ENCODE measurements at places on chromosomes 7 and 10.

GRCh38 chr7:128253701-128254100, 12.6 kb downstream of the LEP start:
- no peak for DNase-seq

DNA sequence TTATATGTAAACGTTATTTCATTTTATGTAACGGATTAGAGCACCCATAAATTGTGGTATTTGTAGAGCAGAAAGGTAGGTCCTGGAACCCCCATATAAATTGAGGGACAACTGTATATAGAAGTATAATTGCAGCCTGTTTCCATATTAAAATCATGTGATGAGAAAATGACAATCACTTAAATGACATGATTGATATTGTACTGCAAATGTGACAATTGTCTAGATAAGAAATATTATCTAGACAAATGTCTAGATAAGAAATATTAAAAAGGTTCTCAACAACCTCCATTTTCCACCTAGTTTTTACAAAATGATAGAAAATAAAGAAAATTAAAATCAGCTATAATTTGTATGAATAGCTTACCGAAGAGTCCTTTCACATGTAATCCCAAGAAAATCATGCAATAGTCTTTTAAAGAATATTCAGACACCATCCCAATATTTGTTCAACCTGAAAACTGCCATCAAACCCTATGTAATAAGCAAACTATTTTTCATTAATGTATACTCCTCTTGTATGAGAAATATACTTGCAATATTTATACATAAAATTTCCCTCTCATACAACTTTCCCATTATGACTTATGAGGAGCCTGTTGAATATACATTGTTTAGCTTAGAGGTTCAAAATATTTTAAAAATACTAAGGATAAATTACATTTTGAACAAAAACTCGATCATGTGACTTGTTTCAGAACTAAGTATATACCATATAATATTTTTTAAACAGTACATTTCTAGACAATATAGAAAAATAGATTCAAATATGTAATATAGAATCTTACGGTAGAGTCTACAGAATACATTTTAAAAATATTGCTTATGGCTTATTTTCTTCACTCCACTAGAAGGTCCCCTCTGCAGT, 153.2 kb downstream of the CRPPA start:
- DNase-seq, result no peak

DNA sequence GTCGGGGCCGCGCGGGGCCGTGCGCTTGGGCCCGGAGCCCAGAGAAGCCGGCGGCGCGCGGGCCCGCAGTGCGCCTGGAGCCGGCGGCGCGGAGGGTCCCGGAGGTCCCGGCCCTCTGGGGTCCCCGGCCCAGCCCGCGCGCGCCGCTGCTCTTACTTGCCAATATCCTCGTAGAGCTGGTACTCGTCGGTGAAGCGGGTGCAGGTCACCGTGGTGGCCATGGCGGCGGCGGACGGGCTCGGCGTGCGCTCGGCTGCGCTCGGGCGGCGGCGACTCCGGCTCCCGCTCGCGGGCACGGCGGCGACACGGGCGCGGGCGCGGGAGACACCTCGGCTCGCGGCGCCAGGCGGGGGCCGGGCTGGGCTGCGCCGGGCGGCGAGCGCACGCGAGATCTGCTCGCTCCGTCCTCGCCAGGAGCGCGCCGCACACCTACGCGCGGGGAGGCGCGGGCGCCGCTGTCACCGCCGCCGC, at the start of gene CAMK2B:
TSS of gene CAMK2B (minus strand) at position 394 of the 471 bp plus-strand sequence. CDS start at position 221, 173 bp downstream.
- no peak for DNase-seq

- DNase-seq, result peak; percentile 40
Observed at GRCh38 chr7:4692055-4692454, 10.0 kb downstream of the FOXK1 start.

- no peak for DNase-seq
Observed at GRCh38 chr10:133613699-133614098, 12.9 kb downstream of the FRG2B start.

GRCh38 chr7:153920897-153921296, 131.3 kb upstream of the DPP6 start:
- DNase-seq, result no peak

DNA sequence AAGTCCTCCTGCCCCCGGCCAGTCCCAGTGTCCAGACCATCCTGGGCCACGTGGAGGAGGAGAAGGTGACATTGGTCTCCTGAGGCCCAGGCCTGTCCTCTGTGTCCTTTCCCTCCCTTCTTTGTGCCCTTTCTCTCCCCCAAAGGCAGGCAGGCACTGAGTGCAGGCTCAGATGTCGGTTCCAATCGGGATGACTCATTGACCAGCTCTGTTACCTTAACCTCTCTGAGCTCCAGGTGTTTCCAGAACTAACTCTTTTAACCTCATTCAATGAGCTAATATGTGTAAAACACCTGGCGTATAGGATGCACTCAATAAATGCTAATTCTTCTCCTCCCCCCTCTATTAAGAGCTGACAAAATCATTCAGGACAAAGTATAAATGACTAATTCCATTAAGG, 25.7 kb downstream of the MACROH2A2 start:
- DNase-seq, result no peak

DNA sequence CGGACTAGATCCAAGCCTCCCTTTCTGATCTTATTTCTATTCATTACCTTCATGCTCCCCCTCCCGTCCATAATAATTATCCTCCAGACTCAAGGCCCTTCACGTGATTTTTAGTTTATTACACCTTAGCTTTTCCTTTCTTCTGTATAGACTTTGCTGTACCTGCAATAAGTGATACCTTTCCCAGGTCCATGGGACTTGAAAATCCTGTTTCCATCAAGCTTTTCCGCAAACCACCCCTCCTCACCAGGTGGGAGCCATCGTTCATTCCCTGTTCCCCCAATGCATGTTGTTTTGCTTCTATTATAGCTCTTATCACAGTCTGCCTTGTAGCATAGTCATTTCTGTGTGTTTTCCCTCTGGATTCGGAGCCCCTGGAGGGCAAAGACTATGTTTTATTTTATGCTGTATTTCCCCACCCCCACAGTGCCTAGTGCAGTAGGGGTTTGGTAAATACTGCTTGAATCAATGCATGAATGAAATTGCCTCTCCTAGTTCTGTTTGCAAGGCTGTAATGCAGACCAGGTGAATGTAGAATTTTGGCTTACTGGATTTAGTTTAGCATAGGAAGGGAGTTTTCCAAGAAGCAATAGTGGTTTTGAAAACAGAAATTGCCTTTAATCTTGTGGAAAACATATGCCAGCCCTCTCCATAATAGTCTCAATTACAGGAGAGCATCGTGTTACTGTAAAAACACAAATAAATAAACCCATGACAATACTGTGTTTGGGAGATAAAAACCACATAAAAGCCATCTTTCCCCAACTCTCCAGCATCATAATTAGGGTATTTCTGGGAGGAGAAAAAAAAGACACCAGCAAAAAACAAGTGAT, 213.4 kb downstream of the AUTS2 start:
- no peak for DNase-seq

DNA sequence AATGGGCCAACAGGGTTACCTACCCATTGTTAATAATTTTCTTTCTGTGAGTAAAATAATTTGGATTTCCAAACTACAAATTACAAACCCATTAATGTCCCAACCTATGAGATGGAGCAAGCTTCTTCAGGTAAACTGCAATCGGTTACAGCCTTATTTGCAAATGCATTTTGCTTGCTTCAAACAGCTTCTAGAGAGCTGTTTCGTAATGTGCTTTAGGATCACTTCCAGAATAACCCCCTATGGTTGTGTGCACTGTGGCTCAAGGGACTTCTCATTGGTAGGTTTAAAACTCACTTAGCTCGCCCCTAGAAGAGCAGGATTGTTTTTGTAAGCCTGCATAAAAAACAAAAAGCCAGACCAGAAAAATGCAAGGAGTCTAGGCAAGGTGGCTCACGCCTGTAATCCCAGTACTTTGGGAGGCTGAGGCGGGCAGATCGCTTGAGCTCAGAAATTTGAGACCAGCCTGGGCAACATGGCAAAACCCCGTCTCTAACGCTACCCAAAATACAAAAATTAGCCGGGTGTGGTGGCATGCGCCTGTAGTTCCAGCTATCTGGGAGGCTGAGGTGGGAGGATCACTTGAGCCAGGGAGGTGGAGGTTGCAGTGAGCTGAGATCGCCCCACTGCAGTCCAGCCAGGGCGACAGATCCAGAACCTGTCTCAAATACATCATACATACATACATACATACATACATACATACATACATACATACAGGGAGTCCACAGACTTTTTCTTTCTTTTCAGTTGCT, 3.3 kb upstream of the MAP3K8 start:
- no peak for DNase-seq

DNA sequence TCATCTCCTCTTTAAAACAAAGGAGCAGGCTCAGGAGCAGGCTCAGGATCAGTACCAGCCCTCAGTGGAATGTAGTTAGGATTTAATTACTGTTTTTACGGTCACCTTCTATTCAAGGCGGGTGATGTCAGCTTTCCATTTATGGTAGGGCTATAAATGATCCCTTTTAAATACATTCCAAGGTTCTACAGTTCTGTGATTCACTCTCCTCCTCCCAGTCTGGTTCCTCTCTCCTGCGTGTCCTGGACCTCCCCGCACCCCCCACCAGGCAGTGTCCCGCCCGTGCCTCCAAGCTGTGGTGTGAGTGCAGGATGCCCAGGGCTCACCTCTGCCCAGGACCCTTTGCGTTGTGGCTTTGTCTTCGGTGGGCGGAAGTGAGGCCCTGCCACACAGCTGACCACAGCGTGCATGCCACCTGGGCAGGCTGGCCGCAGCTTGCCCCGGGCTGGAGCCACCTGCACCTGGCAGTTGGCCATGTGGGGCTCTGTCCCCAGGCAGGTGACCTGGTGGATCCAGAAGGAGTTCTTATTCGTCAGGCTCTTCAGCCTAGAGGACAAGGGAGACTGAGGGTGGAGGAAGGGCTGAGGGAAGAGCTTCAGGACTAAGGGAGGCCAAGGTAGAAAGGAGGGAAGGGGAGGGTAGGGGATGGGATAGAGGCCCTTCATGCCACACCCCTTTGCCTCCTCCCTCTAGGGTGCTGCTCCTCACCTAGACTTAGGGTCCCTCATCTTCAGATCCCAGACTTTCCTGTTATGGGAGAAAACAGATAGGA, 9.1 kb downstream of the LOXL4 start:
- DNase-seq, result peak; percentile 37

DNA sequence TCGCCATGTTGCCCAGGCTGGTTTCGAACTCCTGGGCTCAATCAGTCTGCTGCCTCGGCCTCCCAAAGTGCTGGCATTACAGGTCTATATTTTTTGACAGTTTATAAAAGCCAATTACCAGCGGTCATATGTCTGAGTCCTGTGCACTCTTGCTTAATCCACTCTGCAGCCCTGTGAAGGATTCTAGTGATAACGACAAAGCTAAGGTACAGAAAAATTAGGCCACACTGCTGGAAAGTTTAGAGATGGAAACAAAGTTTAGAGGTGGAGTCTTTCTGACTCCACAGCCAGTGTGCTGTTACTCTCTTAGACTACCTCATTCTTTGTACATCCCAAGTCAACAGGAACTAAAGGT, 707 bp downstream of the PTER start:
- DNase-seq, result no peak

DNA sequence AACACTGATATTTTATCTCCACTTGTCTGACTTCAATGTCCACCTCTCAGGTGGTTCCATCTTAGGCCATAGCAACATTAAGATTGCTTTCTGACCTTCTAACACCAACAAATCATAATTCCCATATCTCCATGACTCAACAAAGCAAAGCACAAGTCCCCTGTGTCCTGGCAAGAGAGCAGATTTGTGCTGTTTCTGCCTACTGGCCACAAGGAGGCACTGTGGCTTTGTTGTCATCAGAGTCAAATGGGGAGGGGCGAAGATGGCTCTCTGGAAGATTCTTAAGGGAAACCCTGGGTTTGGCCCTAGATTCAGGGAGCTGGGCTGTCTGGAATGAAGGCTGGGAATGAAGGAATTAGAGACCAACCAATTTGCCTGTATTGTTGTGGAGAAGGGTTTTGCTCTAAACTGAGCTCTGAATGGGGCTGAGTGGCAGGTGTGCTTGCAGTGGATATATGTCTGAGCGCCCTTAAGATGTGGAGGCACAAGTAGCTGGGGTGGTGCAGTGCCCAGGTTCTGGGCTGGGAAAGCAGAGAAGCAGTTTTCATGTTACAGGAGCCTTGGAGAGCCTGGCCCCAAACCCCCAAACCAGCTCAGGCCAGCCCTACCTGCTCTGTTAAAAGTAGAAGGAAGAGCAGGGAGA, 154.8 kb upstream of the PRSS58 start:
- peak; percentile 69 for DNase-seq

DNA sequence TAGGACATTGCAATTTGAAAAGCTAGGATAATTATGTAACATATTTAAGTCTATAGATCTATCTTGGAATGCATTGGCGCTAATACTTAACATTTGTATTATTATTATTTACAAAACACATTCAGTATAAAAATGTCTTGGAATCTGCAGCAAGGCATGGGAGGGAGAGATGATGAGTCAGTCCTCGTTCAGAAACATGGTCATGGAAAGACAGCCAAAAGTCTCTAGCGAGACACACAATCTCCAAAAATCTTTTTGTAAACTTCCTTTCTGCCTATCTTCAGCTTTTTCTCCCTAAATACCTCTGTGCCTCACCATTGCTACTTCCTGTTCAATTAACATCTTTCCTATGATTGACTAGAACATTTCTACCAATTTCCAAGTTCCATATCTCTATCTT, 188.4 kb upstream of the CACNA2D1 start:
- peak; percentile 29 for DNase-seq

- peak; percentile 66 for DNase-seq
Observed at GRCh38 chr7:104982308-104983075, 31.5 kb upstream of the KMT2E start.

DNA sequence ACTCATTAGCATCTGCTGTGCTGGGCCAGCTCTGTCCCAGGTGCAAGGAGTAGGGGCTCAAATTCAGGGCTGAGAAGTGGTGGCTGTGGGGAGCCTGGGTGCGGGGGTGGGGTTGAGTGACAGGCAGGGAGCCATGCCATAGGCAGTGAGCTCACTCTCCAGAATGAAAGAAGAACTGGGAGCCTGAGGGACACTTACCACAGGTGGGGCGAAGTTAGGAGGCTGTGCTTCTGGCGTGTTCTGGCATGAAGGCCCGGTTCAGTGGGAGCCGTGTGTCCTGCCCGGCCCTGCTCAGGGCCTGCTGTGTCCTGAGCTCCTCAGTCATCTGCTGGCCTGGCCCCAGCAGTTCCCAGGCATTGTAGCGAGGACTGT, 62.5 kb downstream of the MKI67 start:
- DNase-seq, result no peak

DNA sequence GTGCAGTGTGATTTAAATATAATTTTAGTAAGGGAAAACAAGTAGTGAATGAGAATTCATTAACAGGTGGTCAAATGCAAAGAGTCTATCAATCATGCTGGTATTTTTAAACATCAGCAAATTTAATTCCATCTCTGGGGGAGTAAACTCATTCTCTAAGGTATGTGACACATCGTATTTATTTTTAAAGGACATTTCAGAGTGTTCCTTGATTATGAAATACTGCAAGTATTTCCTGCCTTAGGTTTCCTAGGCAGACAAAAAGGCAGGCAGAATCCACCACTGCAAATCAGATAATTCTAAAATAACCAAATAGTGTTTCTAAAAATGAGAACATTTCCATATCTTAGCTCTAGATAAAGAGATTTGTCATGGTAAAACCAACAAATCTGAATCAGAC, 193.8 kb downstream of the LRRTM3 start:
- peak; percentile 25 for DNase-seq

GRCh38 chr7:126696256-126697038, 556.3 kb downstream of the GRM8 start:
- DNase-seq, result no peak

- DNase-seq, result no peak
Observed at GRCh38 chr7:98559958-98560357, 57.1 kb upstream of the NPTX2 start.

- DNase-seq, result peak; percentile 11
Observed at GRCh38 chr10:57579926-57580325, 687.8 kb downstream of the IPMK start.
